ENCODE measurements at places on chromosomes 6 and 20.

DNA sequence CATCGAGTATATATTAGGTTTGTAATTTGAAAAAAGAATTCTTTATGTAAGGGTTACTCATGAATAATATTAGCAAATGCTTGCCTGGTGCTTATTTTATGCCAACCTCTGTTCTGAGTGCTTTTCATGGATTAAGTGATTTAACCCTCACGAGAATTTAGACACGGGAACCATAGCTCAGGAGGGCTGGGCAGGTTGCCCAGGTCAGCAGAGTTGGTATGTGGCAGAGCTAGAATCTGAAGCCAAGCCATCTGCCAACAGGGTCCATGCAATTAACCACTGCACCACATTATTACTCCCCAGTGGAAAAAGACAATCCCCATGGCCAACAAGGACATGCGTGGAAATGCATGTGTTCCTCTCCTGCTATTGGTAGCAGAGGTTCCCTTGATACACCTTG is 345.6 kb downstream of the CDC5L start:
- no peak for DNase-seq

DNA sequence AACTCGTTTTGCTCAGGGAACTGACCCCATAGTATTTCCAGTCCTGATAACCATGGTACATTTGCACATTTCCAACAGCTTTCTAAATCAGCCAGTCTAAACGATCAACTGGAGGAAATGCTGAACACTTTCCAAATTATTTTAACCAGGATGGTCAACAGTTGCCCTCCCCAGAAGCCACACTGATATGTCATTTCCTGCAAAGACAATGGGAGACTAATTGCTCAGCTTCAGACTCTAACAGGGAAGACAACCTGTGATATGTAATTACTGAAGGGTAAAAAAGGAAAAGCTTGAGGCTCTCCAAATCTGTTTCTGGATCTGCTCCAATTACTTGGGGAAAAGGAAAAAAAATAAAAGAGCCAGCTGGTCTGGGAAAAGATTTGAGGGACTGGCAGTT is 88.8 kb downstream of the FYN start:
- no peak for DNase-seq

DNA sequence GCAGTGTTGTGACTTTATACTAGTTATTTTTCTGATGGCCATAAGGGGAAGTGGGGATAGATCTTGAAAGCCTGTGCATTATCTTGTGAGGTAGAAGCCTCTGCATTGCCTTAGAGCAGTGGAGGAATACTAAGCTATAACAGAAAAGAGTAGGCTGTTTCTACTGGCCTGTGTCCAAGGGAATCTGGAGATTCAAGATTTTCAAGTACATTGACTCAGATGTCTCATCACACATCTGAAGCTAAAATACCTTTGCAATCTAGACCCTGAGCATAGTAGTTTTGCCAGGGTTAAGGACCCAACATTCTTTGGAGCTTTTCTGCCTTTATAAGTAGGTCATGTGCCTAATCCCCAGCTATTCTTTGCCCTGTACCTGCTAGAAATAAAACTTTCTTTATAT is 272.3 kb downstream of the TENT5A start:
- DNase-seq: no peak

GRCh38 chr20:35934050-35934449 is 20.3 kb downstream of the SCAND1 start:
- DNase-seq: no peak

DNA sequence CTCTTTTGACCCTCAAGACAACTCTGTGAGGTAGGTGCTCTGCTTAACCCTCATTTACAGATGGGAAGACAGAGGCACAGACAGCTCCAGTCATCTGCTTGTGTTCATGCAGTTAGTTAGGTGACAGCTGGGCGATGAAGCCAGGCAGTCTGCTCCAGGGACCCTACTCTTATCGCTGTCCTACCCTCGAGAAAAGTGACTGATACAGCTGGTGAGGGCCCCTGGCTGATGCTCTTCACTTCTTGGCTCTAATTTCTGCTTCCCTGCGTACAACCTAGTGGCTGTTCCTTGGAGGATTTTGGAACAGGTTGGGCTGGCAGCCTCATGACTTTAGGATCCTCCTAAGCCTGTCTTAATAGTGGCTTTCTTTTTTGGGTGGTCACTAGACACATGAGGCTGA is 9.1 kb upstream of the TJAP1 start:
- DNase-seq: no peak

DNA sequence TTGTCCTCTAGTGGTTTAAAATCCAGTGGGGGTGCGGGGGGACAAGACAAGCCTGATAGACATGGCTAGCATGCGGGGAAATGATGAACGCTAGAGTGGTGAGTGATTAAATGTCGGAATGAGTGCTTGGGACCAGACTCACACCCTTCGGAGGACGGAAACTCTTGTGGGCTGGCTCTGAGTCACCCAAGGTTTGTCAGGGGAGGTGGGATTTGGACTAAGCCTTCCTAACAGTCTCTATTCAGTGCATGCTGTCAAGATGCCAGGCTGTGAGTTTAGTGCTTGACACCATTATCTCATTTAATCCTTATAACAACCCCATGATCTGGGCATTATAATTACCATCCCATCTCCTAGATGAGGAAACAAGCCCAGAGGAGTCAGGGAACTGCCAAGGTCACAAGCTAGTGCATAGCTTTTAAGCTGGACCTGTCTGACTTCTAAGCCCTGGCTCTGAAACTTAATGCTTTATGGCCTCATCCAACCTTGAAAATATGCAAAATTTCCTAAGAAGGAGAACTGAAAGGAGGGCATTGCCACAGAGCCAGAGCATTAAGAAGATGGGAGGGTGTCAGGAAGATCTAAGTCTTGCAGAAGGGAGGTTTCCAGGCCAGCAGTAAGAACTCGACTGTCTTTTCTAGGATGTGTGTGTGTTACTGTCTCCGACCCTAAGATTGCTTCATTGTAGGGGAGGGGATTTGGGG is 168.7 kb upstream of the LRFN2 start:
- no peak for DNase-seq

DNA sequence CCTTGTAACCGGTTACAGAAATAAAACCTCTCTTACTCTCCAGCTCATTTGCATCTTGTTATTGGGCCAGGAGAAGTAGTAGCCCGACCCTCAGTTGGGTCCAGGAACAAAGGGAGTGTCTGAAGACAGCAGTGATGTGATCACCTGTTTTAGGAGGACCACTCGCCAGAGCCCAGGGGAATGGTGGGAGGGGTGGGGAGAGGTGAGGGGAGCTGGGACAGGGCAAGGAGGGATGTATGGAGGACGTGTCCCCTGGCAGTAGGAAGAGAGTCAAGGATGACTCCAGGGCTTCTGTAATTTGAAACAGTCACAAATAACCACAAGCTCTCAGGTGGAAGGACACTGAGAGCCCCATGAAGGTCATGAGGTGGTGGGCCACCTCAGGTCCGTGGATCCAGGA is 1.4 kb upstream of the PCMTD2 start:
- DNase-seq: no peak

GRCh38 chr6:120908767-120909166 is 425.5 kb downstream of the TBC1D32 start:
- DNase-seq: no peak

All from activated naive CD8-positive, alpha-beta T cell treated with anti-CD3 and anti-CD28 coated beads, Interleukin-2, amount 50 U/mL, for 16 hours (primary cell).